Activated T-helper 1 cell treated with anti-CD3 and anti-CD28 coated beads, Interleukin-2, amount 50 U/mL, for 16 hours (primary cell): ENCODE measurements at places on chromosomes 2 and 18.

DNA sequence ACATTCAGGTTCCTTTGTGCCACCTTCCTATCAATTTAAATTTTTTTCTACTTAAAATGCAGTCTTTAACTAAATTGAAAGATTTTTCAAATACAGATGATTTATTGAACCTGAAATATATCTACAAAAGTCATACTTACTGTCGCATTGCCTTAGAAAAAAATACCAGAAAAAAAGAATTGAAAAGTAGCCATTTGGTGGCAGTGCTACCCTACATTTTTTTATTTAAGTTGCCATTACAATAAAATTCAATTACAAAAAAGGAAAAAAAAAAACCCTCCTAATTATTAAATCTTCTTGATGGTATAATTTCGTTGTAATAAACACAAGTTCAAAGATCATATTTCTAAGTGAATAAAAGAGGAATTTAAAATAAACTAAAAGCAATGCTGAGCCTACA is 43.4 kb downstream of the DSC3 start:
- no peak for DNase-seq

GRCh38 chr2:184611361-184612085 is 13.2 kb downstream of the ZNF804A start:
- no peak for DNase-seq

- no peak for DNase-seq
These were observed 807.8 kb downstream of the TRIB2 start for GRCh38 chr2:13524492-13524891.

DNA sequence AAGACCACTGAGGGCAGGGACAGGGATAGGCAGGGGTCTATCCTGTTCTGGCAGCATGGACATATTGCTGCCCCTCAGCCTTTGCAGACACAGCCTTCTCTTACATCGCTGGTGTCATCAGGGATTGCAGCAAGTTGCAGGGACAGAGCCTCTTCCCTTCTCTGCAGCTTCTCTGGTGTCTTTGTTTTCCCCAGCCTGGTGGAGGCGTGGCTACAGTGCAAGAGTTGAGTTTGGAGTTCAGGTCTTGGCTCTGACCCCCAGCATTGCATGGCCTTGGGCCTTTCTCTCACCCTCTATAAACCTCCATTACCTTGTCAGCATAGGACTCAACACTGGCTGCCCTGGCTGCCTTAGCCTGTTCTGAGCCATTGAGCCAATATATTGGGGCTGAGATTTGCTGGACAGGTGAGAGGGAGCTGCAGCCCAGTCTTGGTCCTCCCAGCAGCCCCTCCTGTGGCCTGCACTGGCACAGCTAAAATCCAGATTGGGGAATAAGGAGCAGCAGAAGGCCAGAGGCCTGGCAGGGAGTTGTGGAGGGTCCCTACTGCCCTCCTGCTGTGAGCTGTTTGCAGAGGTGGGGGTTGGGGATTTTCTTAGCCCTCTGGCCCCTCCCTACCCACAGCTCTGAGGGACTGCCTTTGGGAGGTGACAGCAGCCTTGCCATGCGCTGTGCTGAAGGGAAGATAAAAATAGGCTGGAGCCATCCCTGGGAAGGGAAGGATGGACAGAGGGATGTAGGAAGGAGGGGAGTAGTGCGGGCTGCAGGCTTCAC is 22.8 kb downstream of the EHD3 start:
- no peak for DNase-seq

GRCh38 chr2:170481201-170481600 is 233.9 kb upstream of the SP5 start:
- no peak for DNase-seq

DNA sequence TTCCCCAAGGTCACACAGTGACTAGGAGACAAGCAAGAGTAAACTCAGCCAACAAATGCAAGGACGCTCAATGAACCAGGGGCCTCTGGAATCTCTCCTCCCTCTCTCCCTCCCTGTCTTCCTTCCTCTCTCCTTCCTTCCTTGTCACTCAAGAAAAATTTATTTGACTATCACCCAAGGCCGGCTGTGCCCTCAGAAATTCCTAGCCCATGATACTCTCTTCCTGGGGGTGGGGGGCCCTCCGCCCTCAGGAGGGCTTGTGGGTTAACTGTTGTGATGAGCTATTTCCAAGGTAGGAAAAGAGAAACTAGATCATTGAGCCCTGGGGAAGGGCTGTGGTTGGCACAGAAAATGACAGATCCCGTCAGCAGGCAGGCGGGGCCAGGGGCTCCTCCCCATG is 21.7 kb downstream of the INHBB start:
- DNase-seq: no peak

DNA sequence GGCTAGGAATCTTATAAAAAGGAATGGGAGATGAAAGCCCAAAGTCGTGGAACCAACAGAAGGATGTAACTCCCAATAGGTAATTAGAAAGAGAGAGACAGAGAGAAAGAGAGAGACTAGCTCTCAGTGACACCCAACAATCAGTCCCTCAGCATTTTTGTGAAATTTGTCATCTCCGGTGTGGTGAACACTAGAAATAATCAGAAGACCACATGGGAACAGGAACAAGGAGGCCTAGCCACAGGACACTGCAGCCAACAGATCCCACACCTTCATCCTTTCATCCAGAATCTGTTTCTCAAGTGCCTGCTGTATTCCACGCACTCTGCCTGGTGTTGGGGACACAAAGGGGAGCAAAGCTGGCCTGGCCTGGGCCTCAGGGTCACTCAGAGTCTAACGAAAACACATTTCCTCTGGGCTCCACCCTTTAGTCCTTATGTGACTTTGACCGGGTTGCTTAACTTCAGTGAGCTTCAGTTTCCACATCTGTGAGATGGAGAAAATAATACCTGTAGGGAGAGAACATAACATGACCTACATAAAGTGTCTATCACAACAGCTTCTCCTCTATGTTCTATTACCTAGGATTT is 53.1 kb downstream of the EHD3 start:
- DNase-seq: no peak
